ENCODE measurements at places on chromosomes 12 and 14.

GRCh38 chr12:130162267-130162666 lies at the start of gene FZD10:
FZD10 (plus strand) TSS chr12:130162464; CDS start chr12:130162943, 479 bp downstream.
- DNase-seq: no peak

GRCh38 chr12:79715308-79715707 lies 24.5 kb upstream of the PAWR start:
- DNase-seq: no peak

DNA sequence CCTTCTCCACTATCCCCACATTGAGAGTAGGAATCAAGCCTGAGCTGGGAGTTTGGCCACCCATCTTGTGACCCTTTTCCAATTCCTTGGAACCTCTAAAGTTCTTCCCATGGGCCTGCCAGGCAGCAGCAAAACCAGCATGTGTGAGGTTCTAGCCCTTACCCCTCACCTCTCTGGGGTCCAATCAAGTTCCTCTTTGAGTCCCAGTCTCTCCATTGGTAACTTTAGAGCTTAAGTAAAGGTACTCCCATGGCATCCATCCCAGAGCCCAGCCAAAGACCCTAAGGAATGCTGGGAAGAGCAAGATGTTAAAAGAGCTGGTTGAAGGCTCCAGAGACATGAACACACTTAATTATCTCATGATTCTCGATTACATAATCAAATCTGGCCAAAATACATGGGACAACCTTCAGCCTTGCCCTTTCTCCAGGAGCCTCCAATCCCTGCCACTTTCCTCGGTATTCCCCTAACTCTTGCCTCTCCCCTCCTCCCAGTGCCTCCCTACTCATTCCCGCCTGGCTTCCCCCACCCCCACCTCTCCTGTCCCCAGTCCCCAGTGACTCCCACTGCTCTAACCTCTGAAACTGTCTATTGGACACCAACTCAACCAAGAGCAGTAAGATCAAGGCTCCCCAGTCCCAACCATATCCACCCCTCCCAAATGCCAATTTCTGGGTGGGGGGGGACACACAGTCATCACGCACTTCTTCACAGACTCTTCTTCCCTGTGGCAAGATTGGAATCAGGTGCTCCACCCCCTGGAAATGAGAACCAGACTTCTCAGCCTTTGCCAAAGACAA lies 4.8 kb upstream of the TNS2 start:
- DNase-seq: no peak

DNA sequence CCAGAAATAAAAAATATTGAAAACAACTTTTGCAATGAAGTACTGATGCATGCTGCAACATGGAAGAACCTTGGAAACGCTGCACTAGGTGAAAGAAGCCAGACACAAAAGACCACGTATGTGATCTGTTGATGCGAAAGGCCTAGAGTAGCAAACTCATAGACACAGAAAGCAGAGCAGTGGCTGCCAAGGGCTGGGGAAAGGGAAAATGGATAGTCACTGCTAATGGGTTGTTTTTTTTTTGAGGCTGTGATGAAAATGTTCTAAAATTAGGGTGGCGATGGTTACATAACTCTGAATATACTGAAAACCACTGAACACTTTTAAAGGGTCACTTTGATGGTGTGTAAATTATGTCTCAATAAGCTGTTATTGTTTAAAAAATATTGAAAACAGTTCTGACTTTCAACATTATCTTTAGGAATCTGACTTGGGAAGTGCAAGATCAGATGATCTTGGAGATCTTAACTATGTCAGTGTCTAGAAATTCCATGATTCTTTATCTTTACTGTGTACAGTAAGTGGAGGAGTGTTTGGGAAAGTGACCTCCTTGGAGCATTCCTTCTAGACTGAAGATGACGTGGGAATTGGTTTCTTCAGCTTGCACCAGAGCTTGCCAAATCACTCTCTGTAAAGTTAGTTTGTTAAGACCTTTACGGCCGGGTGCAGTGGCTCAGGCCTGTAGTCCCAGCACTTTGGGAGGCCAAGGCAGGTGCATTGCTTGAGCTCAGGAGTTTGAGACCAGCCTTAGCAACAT lies 12.4 kb downstream of the MLXIP start:
- no peak for DNase-seq

- no peak for DNase-seq
Measured at GRCh38 chr14:95758331-95758730, 44.4 kb upstream of the TCL1A start.

Measured in Peyer's patch (tissue), 4 donors.